ENCODE measurements at places on chromosomes 1 and 21.

GRCh38 chr21:33383056-33383888, 19.9 kb upstream of the IFNGR2 start:
- DNase-seq = peak; percentile 68

GRCh38 chr1:157199421-157199755, 61.2 kb upstream of the ETV3 start:
- no peak for DNase-seq

DNA sequence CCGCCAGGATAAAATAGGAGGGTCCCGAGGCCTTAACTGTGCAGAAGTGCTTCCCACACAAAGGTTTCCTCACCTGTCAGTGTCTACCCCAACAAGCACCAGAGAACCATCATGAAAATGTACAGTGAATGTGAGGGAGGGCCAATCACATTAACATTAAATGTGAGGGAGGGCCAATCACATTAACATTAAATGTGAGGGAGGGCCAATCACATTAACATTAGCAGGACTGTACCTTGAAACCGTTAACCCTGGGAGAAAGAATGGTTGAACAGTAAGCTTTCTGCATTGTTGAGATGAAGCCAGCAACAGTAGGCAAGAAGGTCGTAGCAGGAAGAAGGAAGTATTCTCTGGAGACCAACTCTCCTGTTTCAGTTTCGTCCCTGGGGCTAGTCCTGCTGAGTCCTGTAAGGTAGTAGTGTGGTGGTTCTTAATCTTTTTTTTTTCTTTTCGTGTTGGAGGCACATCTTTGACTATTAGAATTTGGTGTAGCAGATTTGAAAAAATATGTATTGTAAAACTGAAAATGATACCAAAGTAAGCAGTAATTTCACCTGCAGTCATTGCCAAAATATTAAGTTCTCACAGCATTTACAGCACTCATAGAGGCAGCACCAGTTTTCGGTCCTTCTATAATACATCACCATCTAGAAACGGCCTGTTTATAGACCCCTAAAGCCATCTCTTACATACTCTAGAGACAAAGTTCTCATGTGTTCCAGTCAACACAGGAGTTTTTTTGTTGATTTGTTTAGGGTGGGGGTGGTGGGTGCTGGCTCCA, 98.6 kb upstream of the PPP2R5A start:
- DNase-seq = no peak

- no peak for DNase-seq
Observed at GRCh38 chr1:193448682-193449461, 262.5 kb upstream of the B3GALT2 start.

DNA sequence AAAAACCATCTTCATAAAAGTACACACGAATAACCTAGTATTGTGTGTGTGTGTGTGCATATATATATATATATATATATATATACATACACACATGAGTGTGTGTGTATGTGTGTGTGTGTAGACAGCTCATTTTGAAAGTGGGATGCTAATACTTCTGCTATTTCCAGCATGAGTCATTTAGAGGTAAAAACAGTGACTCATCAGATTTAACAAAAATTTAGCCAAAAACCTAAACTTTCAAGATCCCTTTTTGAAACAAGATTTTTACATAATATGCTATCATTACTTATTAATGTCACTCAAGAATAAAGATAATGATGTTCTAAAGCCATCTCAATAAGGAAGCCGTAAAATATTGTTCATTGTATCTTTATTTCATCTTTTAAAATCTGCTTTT, 35.6 kb upstream of the ADGRL4 start:
- DNase-seq = no peak

DNA sequence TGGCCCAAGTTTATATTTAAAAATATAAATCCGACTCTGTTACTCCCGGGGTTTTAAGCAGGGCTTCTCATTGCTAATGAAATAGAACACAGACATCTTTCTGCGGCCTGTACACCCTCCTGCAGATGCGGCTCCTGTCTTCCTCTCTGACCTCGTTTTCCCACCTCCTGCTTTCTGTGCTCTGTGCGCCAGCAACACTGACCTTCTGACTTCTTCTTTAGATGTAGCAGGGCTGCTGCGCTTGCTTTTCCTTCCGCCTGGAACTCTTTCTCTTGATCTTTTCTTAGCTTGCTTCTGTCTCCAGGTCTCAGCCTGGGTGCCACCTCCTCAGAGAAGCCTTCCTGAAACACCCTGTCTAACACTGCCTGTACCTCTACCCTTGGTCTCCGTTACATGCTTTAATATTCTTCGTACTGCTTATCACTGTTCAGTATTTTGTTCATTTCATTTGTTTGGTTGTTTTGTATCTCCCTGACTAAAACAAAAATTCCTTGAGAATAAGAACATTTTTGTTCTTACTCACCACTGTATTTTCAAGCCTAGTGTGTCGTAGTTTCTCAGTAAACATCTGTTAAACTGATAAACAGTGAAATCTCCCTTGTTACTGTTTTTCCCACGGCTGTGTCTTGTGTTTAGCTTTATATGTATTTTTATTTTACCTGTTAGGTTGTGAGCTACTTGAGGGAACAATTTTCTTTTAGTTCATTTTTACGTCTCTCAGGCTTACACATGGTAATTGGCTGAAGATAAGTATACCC, 79.0 kb downstream of the ST3GAL3 start:
- no peak for DNase-seq

DNA sequence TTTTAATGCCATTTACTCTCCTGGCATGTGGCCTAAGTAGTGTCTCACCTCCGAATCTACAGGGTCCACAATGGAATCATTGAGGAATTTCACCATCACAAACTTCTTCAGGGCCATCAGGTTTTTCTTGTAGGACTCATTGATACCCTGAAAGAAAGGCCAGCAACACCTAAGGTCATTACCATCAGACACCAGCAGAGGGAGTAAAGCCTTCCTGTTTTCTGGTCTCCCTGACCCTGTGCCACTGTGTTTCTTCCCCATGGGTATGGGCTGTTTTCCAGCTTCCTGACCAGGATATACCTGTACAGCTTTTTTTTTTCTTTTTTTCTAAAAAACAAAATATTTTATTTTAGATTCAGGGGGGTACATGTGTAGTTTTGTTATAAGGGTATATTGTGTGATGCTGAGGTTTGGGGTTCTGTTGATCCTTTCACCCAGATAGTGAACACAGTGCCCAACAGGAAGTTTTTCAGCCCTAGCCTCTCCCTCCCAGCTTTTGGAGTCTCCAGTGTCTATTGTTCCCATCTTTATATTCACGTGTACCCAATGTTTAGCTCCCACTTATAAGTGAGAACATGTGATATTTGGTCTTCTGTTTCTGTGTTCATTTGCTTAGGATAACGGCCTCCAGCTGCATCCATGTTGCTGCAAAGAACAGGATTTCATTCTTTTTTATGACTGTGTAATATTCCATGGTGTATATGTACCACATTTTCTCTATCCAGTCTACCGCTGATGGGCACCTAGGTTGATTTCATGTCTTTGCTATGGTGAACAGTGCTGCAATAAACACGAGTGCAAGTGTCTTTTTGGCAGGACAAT, 18.3 kb downstream of the PPT1 start:
- peak; percentile 63 for DNase-seq

DNA sequence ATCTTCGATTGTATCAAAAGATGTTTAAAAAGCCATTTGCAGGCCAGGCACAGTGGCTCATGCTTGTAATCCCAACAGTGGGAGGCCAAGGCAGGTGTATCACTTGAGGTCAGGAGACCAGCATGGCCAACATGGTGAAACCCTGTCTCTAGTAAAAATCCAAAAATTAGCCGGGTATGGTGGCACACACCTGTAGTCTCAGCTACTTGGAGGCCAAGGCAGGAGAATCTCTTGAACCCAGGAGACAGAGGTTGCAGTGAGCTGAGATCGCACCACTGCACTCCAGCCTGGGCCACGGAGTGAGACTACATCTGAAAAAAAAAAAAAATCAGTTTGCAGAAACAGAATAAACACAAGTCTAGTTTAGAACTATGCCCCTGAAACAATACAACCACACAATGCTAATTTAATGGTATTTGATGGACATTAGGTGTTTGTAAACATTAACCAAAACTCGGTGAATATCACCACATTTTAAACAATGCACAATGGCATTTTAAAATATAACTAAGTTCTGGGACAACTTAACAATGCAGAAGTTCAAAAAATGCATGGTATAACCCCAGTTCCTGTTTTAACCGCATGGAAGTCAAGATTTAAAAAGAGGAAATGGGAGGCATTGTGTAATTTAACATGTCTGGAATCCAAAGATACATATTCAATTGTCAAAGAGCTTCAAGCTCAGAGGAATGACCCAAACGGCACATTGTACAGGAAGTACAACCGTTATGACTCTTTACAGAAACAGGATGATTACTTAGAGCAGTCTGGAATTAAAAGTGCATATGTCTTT, 7.1 kb upstream of the PTTG1IP start:
- DNase-seq = no peak

- DNase-seq = no peak
Observed at GRCh38 chr1:54342288-54342687, 63.9 kb downstream of the SSBP3 start.

GRCh38 chr1:7940034-7940433, 605 bp downstream of the TNFRSF9 start:
- DNase-seq = no peak

- DNase-seq = no peak
Observed at GRCh38 chr1:43536196-43536863, 5.6 kb downstream of the PTPRF start.

- DNase-seq = peak; percentile 33
Observed at GRCh38 chr1:154326546-154327465, 1.5 kb downstream of the ATP8B2 start.

DNA sequence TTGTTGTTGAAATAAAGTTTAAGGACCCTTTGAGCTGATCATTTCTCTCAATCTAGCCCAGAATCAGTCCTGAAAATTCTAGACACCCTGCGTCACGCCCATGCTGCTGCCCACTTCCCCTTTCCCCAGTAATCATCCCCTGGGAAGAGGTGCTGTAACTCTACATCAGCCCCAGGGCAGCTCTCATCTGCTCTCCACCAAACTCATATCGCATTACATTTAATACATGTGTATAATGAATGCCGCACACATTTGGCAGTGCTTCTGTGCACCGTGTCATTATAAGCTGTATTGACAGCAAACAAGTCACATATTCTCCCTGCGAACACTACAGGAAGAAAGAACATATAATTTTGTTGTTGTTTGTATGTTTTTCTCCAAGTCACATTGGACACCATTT, 539.7 kb upstream of the DAB1 start:
- no peak for DNase-seq

DNA sequence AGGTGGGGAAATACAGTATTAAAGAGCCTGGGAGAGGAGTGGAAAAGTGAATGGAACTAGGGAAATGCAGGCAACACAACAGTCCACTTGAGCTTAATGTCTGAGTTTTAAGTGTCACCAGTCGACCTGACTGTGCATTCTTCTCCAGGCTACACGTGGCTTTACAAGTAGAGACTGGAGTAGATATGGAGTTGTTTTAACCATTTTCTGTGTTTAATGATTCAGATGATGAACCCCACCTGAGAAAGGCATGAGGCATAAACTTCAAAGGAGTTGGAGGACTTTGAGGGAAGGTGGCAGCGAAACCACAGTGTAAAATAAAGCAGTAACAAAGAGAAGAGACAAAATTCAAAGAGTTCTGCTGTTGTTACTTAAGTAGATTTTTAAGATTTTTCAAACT, 12.6 kb downstream of the FUBP1 start:
- no peak for DNase-seq

DNA sequence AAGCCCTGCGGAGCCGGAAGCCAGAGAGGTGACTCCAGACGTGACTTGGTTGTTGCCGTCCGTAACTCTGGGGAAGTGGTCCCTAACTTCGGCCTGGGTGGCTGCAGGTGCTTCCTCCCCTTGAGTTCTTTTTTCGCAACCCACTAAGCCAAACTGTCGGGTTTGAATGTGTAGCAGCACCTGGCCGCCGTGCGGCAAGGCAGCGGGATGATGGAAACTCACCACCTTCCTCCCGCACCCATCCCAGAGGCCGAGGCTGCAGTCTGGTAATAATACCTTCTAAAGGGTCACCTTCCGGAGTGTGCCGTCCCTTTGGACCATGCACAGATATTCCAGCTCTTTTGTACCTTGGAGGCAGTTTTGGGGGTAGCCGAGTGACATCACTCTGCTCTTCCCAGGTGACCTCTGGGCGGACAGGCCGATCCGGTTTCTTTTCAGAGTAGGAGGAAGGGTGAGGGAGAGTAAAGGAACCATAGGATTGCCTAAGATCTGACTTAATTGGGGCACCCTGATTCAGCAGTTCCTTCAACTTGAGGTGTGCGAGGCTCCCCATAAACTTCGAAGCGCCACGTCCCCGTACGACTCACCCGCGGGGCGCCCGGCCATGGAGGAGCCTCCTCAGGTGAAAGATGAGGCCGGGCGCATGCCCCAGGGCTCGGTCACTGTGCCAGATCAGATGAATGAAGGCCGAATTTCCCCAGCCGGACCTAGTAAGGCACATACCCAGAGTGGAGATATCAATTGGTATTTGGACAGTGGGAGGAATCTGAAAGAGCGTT, 1.0 kb downstream of the KCNK1 start:
- peak; percentile 2 for DNase-seq

GRCh38 chr21:46664316-46664995, 29.0 kb downstream of the PRMT2 start:
- DNase-seq = no peak

GRCh38 chr1:166950156-166950555, 25.2 kb downstream of the ILDR2 start:
- DNase-seq = no peak

GRCh38 chr21:15837645-15838044, 107.9 kb downstream of the USP25 start:
- DNase-seq = no peak

GRCh38 chr1:180785291-180785690, 127.4 kb upstream of the KIAA1614 start:
- DNase-seq = no peak

DNA sequence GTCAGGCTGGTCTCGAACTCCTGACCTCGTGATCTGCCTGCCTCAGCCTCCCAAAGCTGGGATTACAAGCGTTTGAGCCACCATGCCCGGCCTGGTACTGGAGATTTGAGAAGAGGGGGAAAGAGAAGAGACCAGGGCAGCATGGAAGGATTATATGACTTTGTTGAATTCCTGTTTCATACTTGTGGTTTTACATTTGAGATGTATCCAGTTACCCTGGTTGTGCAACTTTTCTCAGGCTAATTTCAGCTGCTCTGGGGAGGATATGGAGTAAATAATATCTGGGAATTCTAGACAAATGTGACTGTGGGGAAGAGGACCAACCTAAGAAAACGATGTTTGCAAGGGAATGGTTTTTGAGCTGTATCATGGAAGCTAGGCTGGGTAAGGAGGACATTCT, 89.5 kb upstream of the GREM2 start:
- DNase-seq = no peak

DNA sequence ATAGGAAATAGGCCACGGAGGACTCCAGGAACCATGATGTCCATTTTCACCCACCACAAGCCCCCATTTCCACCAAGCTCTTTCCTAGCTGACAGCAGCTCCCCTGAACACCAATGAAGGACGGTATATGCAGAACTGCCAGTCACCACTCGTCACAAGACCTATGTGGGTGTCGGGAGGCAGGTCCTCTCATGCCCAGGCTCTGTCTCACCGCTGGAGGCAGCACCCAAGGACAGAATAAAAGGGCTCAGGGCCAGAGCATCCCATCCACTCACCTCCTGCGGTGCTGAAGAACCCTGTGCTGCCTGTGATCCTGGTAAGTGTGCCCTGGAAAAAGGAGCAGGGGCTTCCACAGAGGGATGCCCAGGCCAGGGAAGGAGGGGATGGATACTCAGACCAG, at the start of gene LCE1F:
Gene LCE1F (plus strand): TSS at position 266 of the 400 bp plus-strand sequence. CDS start 1,232 bp downstream, outside the sequence.
- no peak for DNase-seq

- no peak for DNase-seq
Observed at GRCh38 chr1:58629031-58629462, 52.0 kb upstream of the TACSTD2 start.

Data from CD4-positive, alpha-beta T cell (primary cell).